ENCODE measurements at places on chromosomes 1 and 21. TPM values are rescaled to one million over a fixed set of nuclear protein-coding genes. Genes with fewer than 3 reads are reported as not detected.
A peak's percentile ranks its signal among the peaks of the same experiment; 100 is the strongest.

TRIM67 gene
- total RNA-seq, result 1.1 TPM

LIPI gene
- total RNA-seq, result not detected

CYP4X1 gene
- 0.24 TPM for total RNA-seq

FMO5 gene
- total RNA-seq, result 1.3 TPM

GRCh38 chr21:35491920-35492678 lies 443.0 kb upstream of the RUNX1 start:
- no peak for DNase-seq

DNA sequence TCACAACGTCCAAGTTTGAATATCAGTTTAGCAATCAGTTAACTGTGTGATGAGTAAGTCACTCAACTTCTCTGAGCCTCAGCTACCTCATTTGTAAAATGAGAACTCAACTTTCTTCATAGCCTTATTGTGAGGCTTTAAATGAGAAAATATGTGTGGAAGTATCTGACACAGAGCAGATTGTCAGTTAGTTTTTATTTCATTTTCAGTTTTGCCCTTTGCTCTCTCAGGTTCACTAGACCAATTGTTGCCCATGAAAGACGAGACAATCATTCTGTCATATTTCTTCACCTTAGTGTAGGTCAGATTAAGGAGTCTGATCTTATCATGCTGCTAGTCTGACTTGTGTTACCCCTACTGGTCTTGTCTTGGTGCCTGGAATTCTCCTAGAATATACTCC lies 232.8 kb upstream of the PTBP2 start:
- DNase-seq, result no peak

DNA sequence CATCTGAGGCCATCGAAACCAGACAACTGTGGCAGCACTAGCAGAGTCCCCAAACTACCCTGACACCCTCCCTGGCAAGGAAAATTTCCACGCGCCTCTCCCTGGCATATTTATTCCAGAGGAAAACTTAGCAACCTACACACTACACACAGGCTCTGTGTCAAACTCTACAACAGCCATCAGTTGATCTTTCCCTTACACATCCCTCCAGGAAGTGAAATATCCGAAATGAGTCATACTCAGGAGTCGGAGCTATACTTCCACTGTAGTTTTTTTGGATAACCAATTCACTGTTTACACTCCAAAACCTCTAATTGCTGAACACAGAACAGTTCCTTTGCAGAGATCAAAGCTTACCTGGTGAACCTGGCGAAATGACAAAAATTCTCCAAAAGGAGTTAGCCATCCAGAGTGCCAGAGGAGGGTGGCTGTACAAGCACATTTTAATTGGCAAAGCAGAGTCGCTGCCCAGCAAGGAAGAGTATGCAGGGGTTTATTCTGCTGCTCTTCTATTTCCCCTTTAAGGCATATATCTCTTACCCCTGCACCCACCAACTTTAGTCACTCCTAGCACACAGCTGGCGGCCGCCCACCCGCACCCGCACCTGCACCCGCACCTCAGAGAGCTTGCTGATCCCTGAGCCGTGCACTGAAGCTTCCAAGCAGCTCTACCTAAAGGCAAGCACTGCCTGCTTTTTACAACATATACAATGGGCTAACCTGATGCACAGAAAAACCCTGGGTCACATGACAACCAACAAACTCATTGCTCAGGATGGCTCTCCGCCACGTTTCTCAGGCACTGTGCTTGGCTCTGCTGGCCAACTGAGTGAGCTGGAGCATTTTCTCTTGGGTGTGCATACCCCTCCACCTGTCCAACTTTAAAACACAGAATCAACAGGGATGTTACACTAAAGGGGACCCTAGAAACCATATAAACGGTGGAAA lies 54.9 kb downstream of the CAPZB start:
- DNase-seq, result peak; percentile 69

DNA sequence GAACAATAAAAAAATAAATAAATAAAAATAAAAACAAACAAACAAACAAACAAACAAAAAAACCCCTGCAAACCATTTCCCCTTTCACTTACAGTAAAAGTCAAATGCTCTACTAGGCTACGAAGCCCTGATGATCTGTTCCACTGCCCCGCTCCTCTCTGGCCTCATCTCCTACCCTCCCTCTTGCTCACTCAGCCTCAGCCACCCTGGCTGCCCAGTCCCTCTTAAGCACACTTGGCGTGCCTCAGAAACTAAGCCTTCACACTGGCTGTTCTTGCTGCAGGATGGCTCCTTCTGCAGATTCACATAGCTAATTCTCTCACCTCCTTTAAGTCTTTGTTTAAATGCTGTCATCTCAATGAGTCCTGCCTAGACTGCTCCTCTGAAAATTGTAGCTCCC lies 30.8 kb upstream of the UHMK1 start:
- no peak for DNase-seq

DNA sequence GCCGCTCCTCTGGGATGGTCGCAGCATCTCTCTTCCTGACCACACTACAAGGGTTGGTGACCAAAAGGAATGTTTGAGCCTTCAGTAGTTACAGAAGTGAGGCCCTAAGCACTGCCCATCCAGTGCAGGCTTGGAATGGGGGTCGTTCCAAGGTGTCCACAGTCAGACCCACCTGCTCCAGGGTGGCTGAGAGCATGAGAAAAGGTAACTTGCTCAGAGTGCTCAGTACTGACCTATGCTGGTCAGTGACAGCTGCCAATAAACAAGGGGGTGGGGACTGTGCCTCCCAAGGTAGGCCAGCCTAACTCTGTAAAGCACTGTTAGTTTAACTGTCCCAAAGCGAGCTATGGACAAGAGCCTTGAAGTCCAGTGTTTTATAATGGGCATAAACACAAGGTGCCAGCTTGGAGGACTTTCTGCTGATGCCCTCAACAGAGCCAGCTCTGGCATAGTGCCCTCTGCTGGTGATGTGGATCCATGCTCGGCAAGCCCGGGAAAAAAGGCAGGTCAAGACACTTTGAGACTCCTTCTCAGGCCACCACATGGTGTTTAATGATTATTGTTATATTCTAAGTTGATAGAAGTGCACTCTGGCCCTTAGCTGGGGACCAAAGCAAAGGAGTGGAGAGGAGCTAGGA lies 78.1 kb upstream of the DNAH14 start:
- peak; percentile 16 for DNase-seq

GRCh38 chr1:232878086-232878485 lies 72.3 kb upstream of the NTPCR start:
- DNase-seq, result no peak

DNA sequence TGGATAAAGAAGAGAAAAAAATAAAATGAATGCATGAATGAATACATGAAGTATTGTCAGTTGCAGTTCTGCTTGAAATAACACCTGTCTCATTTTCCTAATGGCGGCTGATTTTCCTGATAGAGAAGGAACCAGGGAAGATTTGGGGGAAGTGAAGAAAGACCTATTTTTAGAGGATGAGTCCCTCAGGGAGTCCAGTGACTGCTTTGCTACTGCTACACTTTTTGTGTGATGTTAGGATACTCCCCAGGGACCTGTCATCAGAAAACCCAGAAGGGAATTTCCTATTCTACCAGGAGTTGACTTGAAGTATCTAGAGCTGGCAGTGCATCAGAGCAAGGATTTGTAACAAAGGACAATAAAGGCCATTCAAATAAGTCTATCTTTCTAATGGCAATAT lies 114.8 kb downstream of the MAB21L3 start:
- DNase-seq, result no peak

DNA sequence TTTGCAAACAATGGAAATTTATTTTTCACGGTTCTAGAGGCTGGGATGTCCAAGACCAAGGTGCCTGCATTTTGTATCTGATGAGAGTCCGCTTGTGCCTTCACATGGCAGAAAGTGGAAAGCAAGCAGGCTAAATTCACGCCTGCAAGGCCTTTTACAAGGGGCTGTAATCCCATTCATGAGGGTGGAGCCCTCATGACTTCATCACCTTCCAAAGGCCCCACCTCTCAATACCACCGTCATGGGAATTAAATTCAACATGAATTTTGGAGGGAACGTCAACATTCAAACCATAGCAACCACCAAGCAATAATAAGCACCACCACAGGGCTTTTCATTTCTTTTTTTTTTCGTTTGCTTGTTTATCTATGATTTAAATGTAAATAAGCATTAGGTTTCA lies 115.3 kb downstream of the C1orf21 start:
- DNase-seq, result no peak

- no peak for DNase-seq
These were observed 184.3 kb upstream of the CACYBP start for GRCh38 chr1:174815474-174815908.

Measured in astrocyte (in vitro differentiated cells and primary cell).